Fibroblast of upper back skin (primary cell): ENCODE measurements at places on chromosomes 13 and 19.
A peak's percentile ranks its signal among the peaks of the same experiment; 100 is the strongest.

DNA sequence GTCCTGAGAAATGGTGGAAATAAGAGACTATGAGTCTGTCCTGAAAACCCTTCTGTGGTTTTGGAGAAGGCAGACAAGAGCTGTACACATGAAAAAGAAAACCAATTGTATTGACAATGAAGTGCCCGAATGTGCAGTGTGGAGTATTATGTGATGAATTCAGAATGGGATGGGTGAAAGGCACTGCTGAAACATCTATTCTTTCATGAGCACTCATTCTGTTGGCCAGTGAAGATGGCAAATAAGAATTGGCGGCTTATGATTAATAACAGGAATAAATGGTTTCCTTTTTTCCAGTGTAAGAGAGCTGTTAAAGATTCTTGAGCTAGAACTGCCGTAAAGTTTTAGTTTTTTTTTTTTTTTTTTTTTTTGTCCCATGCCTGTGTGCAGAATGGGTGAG, 5.7 kb downstream of the POLR1D start:
- no peak for DNase-seq

- no peak for DNase-seq
These were observed 166.7 kb downstream of the LACC1 start for GRCh38 chr13:44046428-44046827.

- no peak for DNase-seq
These were observed 7.6 kb downstream of the LGALS4 start for GRCh38 chr19:38805180-38805579.

DNA sequence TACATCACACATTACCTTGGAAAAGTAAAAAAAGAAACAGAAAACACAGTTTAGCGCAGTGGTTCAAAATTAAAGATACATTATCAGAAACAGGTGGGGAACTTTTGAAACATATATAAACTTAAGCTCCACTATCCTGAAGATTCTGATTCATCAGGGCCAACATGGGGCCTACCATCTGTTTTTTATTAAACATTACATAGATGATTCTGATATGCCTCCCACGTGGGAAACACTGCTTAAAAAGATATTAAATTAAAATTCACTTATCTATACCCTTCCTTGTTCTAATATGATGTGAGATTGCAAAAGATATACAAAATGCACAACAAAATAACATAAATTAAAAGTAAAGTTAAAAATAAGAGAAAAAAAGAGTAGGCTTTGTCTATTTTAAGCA, 125.0 kb downstream of the VWA8 start:
- DNase-seq, result peak; percentile 90

DNA sequence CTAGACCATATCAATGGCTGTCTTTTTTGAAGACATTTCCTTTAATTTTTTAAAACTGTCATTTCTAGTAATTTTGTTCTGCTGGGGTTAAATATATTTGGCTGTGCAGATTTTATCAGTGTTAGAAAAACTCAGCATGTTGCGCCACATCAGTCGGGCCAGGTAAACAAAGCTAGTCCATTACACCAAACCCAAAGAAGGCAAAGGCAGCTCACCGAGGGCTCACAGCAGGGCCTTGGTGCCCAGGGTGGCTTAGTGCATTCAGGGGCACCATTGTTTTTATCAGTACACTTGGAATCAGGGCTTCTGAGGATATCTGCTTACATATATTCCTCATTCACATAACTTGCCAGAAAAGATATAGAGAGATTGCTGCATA, 22.2 kb downstream of the SPATA13 start:
- DNase-seq, result no peak

GRCh38 chr13:78675112-78675511, 16.2 kb upstream of the OBI1 start:
- DNase-seq, result no peak

- no peak for DNase-seq
These were observed 13.7 kb upstream of the SLC35E1 start for GRCh38 chr19:16585808-16586476.

GRCh38 chr13:91540158-91540736, 141.8 kb downstream of the GPC5 start:
- DNase-seq, result no peak

GRCh38 chr19:11538232-11539036, at the start of gene CNN1:
Gene CNN1, plus strand, starts transcription at chr19:11538851. Its CDS starts 77 bp downstream, at chr19:11538928.
- peak; percentile 94 for DNase-seq

DNA sequence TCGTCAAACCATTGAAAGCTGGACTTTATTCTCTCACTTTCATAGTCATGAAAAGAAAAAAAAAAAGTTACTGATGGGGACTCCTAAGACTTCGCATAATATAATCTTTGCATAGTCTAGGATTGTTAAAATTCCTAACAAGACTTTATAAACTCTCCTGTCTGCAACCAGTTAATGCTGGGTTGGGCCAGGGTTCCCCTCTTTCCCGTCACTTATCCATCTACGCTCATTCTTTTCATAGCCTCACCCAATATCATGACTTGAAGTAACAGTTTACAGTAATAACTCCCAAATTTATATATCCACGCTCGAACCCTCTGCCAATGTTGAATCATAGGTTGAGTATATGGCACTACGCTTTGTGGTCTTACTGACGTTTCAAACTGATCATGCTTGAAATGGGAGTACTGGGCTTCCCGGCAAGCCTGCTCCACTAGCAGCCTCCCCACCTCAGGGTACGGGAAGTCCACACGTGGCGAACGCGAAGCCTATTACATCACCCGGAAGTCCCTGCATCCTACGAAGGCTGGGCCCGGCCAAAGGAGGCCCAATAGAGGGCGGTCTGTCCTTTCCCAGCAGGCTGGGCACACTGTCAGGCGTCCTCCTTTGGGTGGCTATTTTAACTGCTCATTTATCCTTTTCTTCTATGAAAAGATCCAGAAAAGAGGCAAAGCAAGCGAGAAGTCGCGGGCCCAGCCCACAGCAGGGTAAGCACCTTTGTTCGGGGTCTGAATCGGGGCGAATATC, 694 bp upstream of the ZNF460 start:
- peak; percentile 98 for DNase-seq

- DNase-seq, result peak; percentile 21
These were observed 2861.0 kb downstream of the PCDH9 start for GRCh38 chr13:64369121-64369520.

GRCh38 chr19:16668176-16668575, 7.2 kb downstream of the TMEM38A start:
- no peak for DNase-seq

DNA sequence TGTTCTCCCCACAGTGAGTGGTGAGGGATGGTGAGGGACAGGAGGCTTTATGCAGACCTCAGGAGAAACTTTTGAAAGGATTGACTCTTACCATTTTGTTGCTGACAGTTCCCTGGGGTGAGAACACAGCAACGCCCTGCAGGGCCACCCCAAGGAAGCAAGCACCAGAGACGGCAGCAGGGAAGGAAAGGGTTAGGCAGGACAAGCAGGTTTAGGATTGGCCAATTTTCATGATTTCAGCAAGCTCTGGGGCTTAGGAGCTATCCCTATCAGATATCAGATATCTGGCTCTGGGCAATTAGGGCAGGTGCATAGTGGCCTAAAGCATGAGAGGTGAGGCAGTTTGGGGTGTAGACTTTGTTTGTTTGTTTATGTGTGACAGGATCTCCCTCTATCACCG, 87.0 kb upstream of the LSM14A start:
- DNase-seq, result no peak

DNA sequence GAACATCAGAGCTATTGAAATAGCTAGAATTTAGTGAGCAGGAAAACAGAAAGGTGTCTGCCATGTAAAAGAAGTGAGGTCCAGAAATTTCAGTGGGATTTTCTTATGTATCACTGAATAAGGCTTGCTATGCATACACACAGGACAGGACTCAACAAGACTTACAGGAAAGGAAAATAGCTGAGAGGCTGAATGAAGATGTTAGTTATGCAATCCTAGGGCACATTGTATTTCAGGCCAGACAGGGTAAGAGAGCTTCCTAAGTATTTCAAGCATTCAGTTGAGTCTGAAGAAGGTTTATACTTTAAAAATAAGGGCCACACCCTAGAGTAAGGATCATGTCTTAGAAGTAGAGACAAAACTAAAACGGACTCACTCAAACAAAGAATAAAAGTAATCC, 419.9 kb upstream of the PRR20A start:
- no peak for DNase-seq

DNA sequence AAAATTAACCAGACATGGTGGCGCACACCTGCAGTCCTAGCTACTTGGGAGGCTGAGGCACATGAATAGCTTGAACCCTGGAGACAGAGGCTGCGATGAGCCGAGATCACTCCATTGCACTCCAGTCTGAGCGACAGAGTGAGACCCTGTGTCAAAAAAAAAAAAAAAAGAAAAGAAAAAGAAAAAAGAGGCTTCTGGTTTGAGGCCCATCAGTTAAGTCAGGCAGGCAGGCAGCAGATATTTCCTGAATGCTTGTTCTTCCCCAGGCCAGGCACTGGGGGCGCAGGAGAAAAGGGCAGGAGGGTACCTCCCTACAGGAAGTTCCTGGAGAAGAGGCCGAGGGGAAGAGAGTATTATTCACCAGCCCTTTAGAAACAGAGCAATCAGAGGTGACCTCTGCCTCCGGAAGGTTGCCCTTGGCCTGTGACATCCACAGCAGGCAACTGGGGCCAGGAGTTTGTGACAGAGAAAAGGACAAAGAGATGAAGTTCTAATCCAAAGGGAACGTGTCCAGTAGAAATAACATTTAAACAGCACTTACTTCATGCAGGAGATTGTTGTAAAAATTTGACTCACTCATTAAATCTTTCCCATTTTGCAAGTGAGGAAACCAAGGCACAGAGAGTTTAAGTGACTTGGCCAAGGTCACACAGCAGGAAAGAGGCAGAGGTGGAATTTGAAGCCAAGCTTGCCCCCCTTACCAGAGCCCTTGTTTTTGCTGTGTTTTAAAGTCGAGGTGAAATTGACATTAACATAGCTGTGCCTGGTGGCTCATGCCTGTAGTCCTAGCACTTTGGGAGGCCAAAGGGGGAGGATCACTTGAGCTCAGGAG, 4.3 kb upstream of the RLN3 start:
- DNase-seq, result peak; percentile 51

DNA sequence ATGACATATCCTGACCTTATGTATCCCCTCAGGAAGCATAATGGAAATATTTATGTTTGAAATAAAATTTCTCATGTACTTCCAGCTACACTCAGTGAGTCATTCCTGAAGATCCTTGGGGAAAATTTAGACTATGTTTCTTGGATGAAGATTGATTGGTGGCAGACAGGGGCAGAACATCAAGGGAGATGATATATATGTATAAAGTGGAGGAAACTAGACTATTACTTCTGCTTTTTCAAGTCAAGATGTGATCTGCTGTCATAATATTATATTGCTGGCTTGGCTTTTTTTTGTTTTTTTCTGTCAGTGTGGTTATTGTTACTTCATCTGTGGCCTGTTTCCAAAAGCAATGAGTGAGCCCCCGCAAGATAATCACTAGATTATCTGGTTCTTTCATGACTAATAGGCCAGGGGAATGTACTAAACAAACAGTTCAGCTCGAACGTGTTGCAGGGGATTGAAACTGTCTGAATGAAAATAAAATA, 87.2 kb upstream of the TNFSF11 start:
- DNase-seq, result peak; percentile 92

DNA sequence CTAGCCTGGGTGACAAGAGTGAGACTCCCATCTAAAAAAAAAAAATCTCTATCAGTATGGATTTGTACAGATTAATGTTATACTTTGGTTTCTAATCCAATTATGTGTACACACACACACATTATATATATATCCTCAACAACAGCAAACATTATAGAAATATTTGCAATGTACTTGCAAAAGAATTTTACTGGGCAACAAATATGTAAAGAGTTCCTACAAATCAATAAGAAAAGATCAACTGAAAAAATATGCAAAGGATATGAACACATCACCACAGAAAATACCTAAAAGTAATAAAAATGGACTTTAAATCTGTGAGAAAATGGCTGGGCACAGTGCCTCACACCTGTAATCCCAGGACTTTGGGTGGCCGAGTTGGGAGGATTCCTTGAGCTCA, 40.9 kb upstream of the NFIC start:
- no peak for DNase-seq

DNA sequence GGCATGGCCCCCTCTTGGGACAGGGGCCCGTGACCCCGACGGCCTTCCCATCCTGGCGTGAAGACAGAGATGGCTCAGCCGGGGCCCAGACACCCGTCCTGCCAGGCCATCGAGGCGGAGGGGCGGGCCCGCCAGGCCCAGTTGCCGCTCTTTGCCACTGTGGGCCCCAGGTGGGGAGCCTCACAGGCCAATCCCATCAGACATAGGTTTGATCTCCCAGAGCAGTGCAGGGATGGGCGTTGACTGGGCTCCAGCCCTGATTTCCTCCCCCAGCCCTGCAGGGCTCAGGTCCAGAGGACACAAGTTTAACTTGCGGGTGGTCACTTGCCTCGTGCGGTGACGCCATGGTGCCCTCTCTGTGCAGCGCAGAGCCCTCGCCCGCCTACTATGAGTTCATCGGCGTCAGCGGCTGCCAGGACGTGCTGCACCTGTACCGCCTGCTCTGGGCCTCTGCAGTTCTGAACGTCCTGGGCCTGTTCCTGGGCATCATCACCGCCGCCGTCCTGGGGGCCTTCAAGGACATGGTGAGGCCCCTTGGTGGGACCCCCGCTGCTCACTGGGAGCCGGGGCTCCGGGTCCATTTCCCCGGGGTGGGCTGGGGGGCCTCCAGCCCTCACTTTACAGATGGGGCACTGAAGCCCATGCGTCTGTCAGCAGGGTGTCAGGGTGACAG, 42.4 kb downstream of the TMEM255B start:
- DNase-seq, result no peak

- DNase-seq, result peak; percentile 60
These were observed 332.2 kb downstream of the MYO16 start for GRCh38 chr13:108961542-108962125.

DNA sequence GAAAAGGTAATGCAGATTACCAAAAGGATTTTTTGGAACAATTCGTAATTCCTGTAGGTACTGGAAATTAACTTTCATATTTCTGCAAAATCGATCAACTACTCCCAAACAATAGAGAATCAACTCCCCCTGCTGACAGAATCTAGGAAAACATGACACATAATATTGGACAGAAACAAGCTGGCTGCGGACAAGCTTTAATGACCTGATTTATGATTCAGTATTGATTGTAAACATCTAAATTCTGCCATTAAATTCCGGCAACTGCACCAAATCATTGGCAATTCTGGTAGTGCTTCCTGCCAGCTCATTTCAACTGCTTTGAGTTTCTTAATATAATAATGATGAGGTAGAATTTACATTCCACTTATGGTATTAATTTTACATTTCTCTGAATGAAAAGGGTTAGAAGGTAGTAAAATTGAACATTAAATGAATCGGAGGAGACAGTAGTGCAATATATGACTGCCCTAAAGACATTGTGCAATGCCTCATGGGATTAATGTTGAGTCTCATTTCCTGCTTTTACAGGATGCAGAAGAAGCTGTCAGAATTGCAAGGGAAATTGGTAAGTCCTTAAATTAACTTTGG, 146.5 kb downstream of the PCCA start:
- DNase-seq, result peak; percentile 65
